ENCODE measurements at places on chromosomes 1 and 21. TPM values are rescaled to one million over a fixed set of nuclear protein-coding genes. Genes with fewer than 3 reads are reported as not detected.

The VHLL gene
- total RNA-seq = not detected

The CASZ1 gene
- 5.7 TPM for total RNA-seq

The MRPL24 gene
- 79.0 TPM for total RNA-seq

The EPHA2 gene
- 197 TPM for total RNA-seq

The GRIK3 gene
- not detected for total RNA-seq

The FBXO2 gene
- 0.12 TPM for total RNA-seq

The DFFB gene
- total RNA-seq = 13.9 TPM

The KCNA2 gene
- total RNA-seq = not detected

The EPHB2 gene
- 71.1 TPM for total RNA-seq

The RXFP4 gene
- total RNA-seq = not detected

The YOD1 gene
- 5.1 TPM for total RNA-seq

The UMODL1 gene
- not detected for total RNA-seq

The FAM167B gene
- total RNA-seq = 101 TPM

The DRAXIN gene
- total RNA-seq = 0.68 TPM

The MYBPH gene
- total RNA-seq = not detected

The C1orf87 gene
- not detected for total RNA-seq
